ENCODE measurements at places on chromosomes 3 and 15. TPM values are rescaled to one million over a fixed set of nuclear protein-coding genes. Genes with fewer than 3 reads are reported as not detected.

SCAMP5 gene
- 0.43 TPM for total RNA-seq

PRICKLE2 gene
- total RNA-seq = 36.3 TPM

ARID3B gene
- total RNA-seq = 2.6 TPM

LCTL gene
- total RNA-seq = 0.32 TPM

MITF gene
- total RNA-seq = 13.5 TPM

LOXL1 gene
- 99.9 TPM for total RNA-seq

DPPA4 gene
- total RNA-seq = not detected

CAPN3 gene
- 2.6 TPM for total RNA-seq

GOLGA8G gene
- not detected for total RNA-seq

FBXW12 gene
- not detected for total RNA-seq

BCL2A1 gene
- total RNA-seq = not detected

ACY1 gene
- total RNA-seq = 37.7 TPM

ALPK3 gene
- total RNA-seq = 0.86 TPM

ZNF620 gene
- total RNA-seq = 0.86 TPM

HDGFL3 gene
- 23.7 TPM for total RNA-seq

TEX55 gene
- total RNA-seq = not detected

CALML4 gene
- 1.7 TPM for total RNA-seq

- peak; percentile 81 for DNase-seq
Observed at GRCh38 chr3:99808163-99808794, 9.4 kb upstream of the CMSS1 start.

DNA sequence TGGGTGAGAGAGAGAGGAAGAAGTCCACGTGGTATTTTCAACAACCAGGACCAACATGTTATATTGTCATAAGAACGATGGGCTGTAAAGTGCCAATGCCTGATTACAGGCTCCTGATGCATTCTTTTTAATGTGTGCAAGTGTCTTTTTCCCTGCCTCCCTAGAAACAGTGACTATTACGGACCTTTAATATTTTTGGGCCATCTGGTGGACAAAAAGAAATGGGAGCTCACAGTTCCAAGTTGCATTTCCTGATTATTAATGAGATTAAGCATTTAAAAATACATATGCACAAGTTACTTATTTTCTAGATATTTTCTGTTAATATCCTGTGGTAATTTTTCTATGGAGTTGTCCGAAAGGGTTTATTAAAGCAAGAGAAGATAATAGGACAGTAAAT lies 530.2 kb downstream of the NR2F2 start:
- no peak for DNase-seq

GRCh38 chr3:7682822-7683229 lies 818.8 kb upstream of the LMCD1 start:
- DNase-seq = peak; percentile 75

GRCh38 chr15:70274908-70275307 lies 177.2 kb upstream of the TLE3 start:
- DNase-seq = no peak

DNA sequence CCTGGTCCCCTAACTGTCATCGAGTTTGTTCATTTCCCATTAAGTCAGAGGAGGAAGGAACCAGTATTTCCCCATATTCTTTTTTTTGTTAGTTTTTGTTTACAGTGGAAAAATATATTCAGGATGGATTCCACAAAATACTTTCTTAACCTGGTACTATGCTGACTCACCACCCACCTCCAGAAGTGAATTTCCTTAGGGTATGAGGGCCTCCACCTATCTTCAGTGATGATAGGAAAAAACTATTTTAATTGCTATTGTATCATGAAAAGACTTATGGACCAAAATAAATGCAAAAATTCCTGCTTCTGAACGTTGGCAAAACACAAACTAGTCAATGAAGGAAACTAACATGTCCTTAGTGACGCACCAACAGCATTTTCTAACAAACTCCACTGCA lies 64.2 kb upstream of the FOXP1 start:
- no peak for DNase-seq

DNA sequence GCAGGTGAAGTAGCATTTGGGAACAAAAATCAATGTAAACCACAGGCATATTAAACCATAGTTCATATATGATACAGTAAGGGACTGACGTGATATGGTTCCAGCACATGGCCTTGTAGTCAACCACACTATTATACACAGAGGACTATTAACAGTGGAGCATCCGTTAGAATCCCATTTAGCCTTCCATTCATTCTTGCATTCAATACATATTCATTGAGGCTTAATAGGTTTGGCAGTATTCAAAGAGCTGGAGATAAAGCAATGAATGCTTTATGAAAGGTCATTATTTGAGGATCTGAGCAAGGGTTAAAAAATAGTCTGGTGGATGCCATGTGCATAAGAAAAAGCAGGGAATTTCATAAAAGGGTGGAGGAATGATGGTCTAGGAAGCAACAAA lies 89.1 kb downstream of the MME start:
- no peak for DNase-seq

DNA sequence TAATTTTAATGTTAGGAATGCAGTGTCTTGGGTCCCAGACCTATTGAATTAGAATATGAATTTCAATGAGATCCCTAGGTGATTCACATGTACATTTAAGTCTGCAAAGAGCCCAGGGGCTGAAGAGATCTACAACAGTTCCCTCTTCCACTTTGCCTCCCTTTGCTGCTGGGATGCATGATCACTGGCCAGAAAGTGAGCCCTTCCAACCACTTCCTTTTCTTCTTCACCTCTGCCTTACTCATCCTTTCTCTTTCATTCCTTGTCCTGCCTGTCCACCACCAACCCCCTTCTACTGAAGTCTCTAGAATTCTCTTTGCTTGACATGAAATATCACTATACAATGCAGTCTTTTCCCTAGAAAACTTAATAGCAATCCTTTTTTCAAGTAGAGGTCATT lies 222.4 kb upstream of the LRIG1 start:
- DNase-seq = no peak

DNA sequence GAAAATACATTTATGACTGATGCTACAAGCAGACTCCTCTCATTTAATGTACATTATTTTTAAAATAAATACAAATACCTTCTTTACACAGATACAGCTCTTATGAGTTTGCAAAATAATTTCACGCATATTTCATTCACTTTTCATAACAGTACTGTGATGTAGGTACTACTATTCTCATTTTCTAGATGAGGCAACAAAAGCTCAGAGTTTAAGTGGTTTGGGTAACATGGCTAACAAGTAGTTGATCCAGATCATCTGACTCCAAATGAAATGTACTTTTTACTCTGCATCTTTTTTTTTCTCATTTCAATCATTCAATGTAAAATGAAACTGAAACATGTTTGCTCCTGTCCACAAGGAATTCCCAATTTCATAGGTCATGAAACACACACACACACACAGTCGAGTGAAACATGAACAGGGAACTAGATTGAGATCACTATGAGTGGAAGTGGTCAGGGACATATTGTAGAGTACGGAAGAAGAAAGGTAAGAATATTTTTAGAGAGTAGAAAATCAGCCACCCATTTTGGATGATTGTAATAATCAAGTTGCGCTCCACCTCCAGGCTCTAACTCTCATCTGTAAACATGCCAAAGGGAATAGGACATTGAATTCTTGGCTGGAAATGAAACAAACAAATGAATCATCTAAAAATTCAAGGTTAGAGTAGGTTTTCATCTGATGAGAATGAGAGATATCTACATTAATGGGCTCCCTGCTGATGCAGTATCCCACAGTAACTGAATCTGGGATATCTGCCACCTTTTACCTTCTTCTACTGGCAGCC lies 92.4 kb downstream of the CLDN1 start:
- DNase-seq = peak; percentile 43

GRCh38 chr15:79296583-79296982 lies 14.1 kb downstream of the ANKRD34C start:
- no peak for DNase-seq

DNA sequence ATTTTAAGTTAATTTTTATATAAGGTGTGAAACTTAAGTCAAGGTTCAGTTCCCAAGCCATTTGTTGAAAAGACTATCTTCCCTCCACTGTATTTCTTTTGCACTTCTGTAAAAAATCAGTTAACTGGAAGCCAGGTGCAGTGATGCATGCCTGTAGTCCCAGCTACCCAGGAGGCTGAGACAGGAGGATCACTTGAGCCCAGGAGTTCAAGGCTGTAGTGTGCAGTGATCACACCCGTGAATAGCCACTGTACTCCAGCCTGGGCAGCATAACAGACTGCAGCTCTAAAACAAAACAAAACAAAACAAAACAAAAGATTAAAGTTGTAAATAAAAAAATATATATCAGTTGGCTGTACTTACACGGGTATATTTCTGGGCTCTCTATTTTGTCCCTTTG lies 33.1 kb upstream of the SEC22A start:
- DNase-seq = no peak

GRCh38 chr15:89177633-89178306 lies 43.6 kb downstream of the RLBP1 start:
- DNase-seq = peak; percentile 79

DNA sequence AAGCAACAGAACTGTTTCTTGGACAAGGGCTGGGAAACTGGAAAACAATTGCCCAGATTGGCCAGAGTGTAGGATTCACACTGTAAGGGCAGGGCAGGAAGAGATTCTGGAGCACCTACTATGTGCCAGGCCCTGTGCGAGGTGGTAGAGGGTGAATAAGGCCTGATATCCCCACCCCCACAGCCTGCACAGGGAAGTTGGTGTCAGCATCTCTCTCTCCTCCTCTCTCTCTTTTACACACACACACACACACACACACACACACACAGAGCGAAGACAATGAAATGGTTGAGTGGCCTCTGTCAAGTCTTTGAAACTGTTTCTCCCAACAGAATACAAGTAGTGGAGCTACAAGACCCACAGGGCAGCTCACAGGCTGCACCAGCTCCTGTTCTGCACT lies 47.1 kb upstream of the SLCO2A1 start:
- no peak for DNase-seq

DNA sequence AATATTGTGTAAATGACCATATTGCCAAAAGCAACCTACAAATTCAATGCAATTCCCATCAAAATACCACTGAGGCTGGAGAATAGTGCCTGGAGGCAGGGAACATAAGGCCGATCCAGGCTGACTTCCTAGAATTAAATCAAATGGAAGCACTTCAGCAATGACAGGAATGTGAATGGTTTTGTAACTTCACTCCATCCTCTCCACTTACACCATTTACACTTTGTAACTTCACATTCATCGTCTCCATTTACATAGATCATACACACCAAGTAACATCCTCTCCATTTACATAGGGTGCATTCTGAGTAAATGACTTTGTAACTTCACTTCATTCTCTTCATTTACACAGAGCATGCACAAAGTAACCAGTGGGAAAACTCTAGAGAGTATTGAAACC lies 11.6 kb downstream of the STRIT1 start:
- DNase-seq = peak; percentile 9

DNA sequence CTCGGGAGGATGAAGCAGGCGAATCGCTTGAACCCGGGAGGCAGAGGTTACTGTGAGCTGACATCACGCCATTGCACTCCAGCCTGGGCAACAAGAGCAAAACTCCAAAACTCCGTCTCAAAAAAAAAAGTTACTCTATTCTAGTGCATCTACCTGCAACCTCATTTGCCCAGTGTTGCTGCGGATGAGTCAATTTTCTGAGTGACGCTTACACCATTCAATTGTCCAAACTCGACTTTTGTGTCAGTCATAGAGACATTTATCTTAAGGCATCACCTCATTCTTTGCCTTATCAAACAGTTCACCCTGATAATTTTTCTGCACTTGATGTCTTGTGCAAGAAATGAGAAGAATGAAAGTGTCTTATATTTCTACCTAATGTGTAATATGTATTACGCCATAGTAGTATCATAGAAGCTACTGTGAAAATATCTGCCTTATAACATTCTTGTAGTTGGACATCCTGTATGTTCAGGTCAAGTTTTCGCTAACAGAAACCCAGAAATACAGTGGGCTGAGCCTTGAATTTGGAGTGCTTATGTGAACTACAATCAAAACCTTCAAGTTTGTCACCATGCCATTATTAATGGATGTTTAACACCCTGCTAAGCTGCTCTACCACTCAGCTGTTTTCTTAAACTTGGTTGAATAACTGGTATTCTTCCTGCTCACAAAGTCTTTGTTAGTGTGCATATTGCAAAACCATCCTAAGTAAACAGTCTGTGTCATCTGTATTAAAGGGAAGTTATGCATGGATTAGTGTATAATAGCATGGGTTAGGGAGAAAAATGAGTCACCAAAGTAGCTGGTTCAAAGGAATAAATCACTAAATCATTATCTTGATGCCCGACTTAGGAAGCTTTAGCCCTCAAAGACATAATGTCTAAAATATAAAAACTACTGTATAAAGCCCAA lies 531.0 kb upstream of the NR2F2 start:
- peak; percentile 91 for DNase-seq

DNA sequence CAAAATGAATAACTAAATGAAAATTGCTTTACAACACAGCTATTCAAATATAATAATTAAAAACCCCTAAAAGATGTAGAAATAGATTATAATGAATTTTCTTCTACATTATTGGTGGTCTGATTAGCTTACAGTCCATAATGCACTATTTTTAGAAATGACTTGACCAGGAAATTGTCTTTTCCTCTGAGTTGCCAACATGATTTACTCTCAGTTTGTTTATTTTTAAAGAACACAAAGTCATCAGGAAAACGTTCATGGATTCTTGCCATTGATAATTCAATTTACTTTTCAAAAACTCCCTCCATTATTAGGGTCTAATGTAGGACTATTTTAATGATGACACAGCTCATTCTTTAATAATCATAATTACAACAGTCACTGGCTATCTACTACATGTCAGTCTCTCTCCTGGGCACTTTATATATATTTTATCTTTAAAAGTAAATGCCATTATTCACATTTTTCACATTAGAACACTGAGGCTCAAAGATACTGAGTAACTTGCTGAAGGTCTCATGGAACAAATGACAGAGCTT lies 1.1 kb downstream of the TM4SF18 start:
- no peak for DNase-seq

- no peak for DNase-seq
Observed at GRCh38 chr3:189516039-189516438, 115.2 kb upstream of the TP63 start.

GRCh38 chr3:116980099-116980498 lies 270.5 kb downstream of the TUSC7 start:
- no peak for DNase-seq

- peak; percentile 59 for DNase-seq
Observed at GRCh38 chr3:24299806-24300626, 194.6 kb downstream of the THRB start.

DNA sequence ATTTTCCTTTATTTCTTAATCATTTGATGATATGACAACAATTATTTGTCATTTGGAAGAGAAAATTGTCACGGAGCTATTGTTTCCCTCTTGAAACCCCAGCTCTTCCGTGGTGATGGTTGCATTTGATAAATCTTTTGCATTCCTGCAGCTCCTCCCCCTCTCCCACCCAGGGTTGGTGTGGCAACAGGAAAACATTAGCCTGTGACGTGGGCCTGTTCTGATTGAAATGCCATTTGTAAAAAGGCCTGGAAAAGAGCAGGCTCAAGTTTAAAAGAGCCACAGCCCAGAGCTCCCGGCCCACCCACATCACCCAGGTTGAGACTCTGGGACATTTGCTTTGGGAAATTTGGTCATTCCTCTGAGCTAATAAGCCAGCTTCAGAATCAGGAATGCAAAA lies 282.5 kb downstream of the RPLP1 start:
- peak; percentile 41 for DNase-seq

DNA sequence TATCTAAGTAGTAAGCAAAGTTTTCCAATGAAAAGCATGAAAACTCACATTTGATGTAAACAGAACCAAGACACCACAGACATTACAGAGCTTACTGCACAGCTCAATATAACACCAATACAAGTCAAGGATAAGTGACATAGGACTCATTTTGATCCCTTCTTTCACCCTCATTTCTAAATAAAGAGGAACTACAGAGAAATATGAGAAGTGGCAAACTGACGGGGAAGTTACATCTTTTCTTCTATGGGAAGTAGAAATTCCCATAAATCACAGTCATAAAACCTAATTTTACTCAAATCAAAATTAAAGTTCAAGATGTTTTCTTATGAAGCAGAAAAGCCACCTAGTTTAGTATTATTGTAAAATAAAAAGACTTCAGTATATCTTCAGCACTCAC lies 3.8 kb downstream of the ATG3 start:
- DNase-seq = no peak

Measured in fibroblast of villous mesenchyme (primary cell).